SW 1271 (cell line): ENCODE measurements at places on chromosomes 1 and 21.

DNA sequence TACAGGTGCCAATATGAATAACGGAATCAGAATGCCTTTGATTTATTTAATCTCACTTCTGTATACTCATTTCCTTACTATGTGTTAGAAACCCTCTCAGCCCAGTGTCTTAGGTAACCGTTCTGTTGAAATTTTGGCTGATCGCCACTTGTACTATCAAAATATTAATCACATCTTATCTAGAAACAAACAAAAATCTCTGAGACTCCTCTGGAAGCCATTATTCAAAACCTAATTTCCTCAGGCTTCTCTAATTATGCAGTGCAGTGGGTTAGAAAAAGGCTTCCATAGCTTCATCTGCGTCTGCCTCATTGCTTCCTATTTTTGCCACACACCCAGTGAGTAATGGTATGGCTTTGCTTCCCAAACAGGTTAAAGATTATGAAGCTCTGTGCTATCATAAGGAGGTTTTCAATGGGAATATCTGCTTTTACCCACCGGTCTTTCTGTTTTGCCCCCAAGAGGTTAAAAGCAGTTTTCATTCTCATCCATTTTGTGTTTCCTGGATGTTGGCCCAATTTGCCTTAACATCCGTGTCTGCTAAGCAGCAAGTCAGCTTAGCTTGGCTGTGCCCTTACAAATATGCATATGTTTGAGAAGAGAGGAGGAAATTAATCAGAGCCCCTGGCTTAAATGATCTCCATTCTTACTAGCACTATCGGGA lies 129.6 kb downstream of the RYR2 start:
- DNase-seq = no peak

GRCh38 chr1:38455829-38456530 lies 403.6 kb downstream of the RRAGC start:
- no peak for DNase-seq

DNA sequence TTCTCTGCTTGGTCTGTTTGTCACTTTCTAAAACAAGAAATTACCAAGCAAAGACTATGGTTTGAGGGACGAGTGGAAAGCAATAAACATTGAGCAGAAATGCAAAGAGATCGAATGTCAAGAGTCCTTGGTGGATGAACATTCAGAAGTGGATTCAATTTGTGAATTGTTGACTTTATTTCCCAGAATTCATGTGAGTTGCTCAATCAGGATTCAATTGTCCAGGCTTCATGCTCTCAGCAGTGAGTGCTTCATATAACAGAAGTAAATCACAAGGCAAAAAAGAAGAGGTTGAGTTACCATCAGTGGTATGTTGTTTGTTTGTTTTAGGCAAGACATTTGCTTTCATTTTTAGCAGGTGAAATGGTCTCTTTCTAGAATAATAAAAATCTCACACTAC lies 31.9 kb downstream of the NGF start:
- no peak for DNase-seq

DNA sequence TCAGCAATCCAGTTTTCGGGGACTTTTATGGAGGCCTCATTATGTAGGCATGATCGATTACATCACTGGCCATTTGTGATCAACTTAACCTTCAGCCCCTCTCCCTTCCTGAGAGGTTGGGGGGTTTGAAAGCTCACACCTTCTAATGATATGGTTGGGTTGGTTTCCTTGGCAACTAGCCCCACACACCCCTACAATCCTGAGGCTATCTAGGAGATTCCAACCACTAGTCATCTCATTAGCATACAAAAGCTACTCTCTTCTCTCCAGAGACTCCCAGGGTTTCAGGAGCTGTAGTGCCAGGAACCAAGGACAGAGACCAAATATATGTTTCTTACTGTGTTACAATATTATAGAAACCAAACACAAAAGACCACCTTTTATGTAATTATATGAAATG lies 35.2 kb upstream of the ZNF326 start:
- no peak for DNase-seq

GRCh38 chr1:59917026-59917784 lies 9.4 kb downstream of the CYP2J2 start:
- no peak for DNase-seq

DNA sequence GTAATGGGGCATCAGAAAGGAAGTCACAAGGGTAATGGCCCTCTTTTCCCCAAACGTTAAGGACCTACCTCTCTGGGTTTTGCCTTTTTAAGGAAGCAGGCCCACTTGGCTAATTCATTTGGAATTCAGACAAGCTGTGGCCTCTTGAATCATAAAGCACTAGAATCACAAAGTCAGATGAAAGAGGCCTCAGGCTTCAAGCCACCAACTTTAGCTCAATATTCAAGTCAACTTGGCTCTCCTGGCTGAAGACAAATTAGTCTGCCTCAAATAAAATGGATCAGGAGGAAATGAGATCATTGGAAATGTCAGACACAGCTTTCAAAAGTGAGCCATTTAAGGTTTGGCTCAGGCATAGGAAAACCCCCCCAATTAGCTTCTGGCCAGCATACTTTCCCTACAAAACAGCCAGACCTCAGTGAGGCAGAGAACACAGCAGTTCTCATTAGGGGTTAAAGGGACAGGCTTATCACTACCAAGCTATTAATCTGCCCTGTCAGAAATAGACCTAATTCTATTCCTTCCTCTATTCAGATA lies 34.3 kb downstream of the SLC35D1 start:
- no peak for DNase-seq

DNA sequence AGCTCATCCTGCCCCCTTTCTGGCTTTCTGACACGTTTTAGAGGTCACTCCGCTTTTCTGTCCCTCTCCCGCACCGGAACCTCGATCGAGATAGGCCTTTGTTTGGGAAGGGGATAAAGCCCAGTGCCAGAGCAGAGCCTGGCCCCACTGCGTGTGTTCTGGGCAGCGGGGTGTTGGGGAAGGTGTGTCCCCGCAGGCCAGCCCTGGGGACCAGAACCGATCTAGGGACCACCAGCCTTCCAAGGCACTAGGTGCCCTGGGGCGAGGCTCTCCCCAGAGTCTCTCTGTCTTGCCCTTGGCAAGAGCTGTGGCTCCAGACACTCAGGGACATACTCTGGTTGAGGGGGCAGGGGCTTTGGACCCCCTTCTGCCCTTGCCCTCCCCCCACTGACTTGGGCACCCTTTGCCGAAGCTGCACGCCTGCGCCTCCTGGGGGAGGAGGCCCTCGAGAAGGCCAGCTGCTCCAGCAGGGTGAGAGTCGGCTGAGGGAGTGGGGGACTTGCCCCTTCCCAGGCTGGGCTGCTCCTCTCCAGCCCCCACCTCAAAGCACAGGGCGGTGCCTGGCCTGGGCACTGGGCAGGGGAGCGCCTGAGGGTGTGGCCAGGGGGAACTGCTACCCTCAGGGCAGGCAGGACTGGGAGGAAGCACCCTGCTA lies 16.4 kb downstream of the PRXL2B start:
- no peak for DNase-seq

DNA sequence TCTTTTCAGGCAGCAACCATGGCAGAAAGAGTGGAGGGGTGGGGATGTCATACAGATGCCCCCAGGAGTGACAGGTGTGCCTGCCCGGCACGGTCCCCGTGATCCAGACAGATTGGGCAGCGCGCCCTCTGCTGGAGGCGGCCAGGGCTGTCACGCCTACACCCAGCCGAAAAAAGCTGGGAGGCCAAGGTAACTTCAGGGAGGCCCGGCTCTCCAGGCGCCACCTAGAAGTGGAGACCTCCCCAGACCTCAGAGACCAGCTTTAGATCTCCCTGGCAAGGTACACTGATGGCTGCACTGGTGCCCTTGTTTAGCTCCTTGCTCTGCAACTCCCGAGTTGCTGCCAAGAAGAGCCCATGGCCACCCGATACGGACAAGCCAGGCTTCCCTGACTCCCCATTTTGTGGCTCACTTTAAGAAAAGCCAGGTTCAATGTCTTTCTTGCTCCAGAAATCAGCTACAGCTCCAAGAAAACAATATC lies 6.6 kb downstream of the GOLT1A start:
- DNase-seq = peak; percentile 27

DNA sequence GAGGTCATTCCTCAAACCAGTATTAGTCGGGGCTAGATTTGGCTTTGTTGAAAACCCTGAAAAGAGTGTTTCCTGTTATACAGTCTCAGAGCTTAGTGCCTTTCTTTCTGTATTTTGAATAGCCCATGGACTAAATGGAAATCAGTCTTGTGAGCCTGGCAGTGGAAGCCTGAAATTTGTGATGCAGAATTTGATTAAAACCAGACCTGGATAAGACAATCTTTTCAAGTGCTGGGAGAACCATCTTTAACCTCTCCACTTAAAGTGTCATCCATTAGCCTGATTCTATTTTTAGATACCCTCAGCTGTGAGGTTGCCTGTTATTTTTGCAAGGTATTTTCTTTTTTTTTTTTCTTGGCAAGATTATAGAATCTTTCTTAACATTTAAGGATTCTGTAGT lies 19.5 kb downstream of the ACTN2 start:
- DNase-seq = no peak

GRCh38 chr1:110012100-110012780 lies 22.2 kb upstream of the STRIP1 start:
- no peak for DNase-seq

DNA sequence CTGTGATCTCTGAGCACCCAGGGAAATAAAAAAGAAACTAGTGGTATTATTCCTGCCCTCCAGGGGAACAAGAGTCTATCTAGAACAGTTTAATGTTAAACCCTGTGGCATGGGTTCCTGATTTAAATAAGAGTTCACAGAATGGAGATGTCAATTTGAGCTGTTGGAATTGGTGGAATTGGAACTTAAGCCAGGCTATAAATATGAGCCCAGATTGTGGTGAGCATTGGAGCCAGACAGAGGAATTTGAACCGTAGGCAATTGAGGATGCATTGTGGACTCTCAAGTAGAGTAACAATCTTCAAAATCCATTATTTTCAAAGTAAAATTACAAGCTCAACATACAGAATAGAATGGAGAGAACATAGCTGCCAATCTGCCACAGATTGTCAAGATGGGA lies 98.2 kb downstream of the NEK7 start:
- DNase-seq = no peak

DNA sequence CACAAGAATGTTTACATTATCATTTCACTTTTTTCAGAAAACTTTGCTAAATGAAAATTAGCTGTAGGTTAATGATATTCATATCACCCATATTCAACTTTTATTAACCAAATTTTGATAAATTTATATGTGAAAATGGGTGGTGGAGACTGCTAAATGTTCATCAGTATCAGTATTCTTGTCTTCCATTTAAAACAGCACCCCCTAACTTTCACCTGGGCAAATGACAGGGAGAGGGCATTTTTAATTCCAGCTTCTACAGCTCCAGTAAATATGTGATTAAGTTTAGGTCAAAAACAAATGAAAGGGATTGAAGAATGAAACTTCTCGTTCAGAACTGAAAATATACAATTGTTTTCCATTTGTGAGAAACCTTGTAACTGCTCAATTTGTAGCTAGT lies 722.2 kb downstream of the KCNT2 start:
- DNase-seq = no peak

DNA sequence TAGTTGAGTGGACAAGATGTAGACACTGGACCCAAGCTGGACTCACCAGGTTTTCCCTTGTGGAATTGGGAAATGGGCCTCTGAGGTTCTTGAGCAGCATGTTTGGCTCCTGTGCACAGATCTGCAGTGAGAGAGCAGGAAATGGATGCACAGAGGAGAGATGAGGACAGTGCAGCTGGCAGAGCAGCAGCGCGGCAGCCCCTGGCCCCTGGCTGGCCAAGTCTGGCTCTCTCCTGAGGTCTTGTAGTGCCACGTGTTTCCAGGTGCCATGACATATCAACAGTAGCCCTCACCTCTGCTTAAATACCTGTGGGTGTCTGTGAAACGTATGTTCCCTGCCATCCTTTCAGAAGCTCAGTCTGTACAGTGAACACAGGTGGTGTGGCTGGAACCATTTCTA lies 19.2 kb upstream of the BCL10 start:
- no peak for DNase-seq

DNA sequence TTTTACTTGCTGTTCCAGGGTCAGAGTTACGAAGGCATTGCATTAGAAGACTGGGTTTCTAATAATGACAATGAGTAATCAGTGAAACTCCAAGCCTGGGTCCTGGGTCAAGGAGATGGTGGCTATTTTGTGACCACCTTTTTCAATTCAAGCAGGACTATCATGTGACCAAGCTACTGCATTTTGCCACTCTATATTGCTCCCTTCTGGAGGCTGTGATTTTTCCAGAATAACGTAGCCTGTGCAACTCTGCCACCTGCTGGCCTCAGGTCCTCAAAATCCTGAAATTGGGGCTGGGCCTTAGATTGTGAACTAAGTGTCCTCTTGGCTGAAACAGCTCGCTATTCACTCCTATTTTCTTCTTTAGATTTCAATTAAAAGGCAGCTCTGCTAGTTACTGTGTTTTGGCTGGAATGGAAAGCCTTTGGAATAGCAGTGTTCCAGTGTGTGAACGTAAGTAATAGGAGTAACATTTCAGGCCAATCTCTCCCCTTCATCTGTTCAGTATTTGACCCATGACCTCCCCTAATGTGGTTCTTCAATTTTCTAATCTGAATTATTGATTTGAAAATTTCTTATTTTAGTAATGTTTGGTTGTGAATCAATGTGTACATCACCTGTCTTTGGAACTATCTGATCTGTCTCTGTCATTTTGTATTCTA lies 52.9 kb upstream of the CD46 start:
- DNase-seq = no peak

GRCh38 chr21:38637161-38637560 lies 138.9 kb upstream of the ERG start:
- DNase-seq = no peak
